T47D (cell line): ENCODE measurements at places on chromosomes 2 and 18.

GRCh38 chr2:209145941-209146681, 277.7 kb upstream of the MAP2 start:
- no peak for DNase-seq

DNA sequence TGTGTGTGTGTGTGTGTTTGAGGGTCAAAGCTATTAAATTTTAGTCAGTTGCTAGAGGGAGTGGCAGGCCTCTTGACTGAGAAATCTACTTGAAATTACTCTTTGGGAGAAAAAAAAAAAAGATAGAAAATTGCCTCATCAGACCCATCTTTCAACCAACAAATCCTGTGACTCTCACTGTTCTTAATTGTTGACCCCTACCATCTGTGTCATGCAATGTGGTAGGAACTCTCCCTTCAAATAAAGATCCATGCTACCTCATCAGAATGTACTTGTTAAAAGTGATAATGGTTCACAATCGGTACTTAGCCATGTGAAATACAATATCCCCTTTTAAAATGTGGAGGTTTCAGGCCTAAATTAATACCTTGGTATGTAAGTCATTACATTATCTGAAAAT, 670.8 kb upstream of the FANCL start:
- no peak for DNase-seq

DNA sequence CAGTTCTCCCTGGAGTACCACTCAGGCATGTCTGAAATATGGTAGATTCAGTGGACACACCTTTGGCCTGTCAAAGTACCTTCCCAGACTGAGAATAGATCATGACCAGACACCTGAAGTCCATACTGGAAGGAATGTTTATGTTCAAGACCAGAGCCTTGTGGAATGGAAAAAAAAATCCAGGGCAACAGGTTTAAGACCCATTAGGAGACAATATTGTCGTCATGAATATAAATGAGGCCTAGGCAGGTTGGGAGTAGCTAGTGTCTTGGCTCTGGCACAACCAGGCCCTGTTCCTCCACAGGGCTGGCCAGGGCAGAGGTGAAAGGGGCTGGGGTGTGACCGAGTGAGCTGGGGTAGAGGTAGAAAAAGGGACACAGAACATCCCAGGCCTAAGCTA, 13.2 kb upstream of the ATRAID start:
- no peak for DNase-seq

DNA sequence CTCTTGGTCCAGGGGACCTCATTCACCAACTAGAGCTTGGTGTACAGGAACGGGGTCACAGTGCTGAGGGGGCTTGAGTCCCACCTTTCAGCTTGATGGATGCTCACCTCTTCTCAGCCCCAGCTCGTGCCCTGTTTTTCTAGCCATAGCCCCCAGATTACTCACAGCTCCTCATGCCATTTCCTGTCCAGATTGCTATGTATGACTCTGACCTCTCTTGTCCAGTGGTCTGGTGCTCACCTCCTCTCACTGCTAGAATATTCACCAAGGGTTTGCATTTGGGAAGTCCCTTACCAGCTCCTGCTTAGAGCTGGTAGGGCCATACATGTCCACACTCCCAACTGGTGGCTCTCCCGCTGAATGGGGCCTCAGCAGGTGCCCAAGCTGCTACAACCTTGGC, 5.9 kb downstream of the LBX2 start:
- DNase-seq, result no peak

- DNase-seq, result peak; percentile 51
Measured at GRCh38 chr18:76922107-76922506, 99.8 kb downstream of the ZNF236 start.

DNA sequence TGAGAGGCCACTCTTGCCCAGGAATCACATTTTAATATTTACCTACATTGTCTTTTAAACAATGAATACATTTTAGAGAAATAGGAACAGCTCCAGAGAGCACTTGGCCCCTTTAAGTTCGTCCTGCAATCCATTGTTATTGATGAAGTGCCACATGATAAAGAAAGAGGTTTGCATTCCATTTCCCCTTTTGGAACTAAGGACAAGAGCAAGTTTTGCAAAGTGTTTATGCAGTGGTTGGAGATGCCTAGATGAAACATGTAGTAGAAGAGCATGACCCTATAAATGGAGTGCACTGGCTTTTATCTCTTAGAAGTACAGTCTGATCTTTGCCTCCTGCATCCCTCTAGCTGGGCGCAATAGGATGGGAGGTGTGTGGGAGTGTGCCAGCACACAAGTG, 118.7 kb upstream of the CNTNAP5 start:
- no peak for DNase-seq

GRCh38 chr2:68806511-68807109, 64.6 kb downstream of the BMP10 start:
- DNase-seq, result no peak

DNA sequence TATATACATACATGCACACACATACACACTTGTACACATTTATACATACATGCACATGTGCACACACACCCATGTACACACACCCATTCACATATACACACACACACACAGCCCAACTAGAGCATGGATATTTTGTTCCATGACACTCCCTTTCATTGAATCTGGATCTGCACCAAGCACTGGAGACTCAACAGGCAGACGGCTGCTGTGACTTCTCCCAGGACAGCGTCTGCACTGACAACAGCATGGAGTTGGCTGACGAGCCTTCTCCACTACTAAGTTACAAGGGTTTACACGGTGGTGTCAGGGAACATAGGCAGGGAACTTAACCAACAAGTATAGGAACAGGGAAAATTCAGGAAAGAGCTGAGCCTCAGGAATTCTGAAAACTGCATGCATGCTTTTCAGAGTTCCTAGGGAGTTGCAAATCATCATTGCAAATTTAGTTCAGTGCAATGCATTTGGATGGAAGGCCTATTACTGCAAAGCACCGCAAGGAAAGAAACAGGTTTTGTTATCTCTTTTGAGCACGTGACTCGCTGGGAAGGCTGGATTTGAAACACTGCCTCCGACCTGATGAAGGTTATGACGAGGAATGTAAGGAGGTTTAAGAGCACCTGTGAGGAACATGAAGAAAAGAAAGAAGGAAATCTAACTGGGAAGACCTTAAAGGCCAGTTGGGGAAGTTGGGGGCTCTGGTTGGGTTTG, 35.9 kb downstream of the TMEM18 start:
- no peak for DNase-seq

DNA sequence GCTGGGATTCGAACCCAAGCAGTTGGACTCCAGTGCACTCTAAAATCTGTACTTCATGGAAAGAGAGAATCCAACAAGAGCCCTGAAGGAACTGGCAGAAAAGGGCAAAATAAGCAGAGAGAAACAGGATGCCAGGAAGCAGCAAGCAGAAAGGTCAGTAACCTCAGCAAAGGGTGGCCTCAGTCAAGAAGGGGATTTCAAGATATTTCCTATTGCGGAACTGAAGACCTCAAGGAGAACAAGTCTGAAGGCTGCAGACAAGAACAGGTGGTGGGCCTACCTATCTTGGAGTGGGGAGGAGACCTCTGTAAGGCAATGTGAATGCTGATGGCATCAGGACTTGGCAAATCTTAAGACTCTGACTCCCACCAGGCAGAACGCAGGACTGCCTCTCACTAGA, 20.1 kb upstream of the MREG start:
- DNase-seq, result no peak

DNA sequence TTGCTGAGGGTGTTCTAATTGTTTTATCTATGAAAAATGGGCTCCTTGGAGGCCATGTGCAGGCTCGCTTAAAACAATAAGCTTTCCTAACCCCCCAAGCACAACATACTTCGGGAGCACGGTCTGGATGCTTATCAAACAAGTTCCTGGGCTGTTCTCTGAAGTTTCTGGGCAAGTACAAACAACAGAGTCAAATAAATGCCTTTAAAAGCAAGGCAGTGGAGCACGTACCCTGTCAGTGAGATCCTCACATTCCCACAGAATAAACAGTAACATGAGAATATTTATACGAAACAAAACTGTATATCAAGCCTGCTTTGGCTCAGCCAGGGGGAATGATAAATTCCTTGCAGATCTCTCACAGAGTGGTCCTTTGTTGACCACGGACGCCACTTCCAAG, 44.8 kb downstream of the FTCDNL1 start:
- DNase-seq, result no peak

GRCh38 chr18:959854-960253, 55.2 kb downstream of the ADCYAP1 start:
- DNase-seq, result no peak

- DNase-seq, result no peak
Measured at GRCh38 chr2:172843266-172843582, 107.6 kb downstream of the RAPGEF4 start.

GRCh38 chr2:187404431-187405110, 43.5 kb downstream of the CALCRL start:
- no peak for DNase-seq

- no peak for DNase-seq
Measured at GRCh38 chr2:42102591-42103450, 55.0 kb downstream of the PKDCC start.

GRCh38 chr2:215895330-215895729, 118.0 kb downstream of the MREG start:
- DNase-seq, result no peak

DNA sequence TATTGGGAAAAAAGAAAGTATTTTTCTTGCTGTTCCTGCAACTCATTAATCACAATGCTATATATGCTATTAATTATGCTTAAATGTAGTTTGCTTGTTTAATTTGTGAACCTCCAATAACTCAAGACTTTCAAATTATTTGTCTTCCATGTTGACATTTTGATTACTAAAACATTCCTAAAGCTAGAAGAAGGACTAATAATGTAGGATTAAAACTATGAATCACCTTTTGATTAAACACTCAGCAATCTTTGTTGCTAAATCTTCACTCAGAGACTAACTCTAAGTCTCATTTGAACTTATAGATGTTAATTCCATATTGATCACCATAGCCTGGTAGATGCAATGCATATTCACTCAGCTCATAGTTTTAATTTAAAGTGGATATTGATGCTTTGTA, 524.6 kb upstream of the ZEB2 start:
- DNase-seq, result no peak

DNA sequence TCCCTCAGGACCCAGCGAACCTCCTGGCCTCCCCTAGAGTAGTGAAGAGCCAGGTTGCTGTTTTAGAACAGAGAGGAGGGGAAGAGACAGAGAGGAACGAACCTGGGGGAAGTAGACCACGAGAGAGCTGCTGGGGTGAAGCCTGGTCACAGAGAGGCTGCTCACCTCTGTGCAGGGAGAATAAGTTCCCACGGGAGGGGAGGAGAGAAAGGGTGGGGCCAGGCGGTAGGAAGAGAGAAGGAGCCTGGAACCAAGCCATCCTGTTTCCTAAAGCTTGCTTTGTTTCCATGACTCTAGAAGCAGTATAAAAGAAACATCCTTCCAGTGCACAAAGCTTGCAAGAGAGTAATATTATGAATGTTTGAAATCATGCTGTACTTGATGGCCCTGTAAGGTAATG, 147.9 kb downstream of the MYT1L start:
- no peak for DNase-seq

DNA sequence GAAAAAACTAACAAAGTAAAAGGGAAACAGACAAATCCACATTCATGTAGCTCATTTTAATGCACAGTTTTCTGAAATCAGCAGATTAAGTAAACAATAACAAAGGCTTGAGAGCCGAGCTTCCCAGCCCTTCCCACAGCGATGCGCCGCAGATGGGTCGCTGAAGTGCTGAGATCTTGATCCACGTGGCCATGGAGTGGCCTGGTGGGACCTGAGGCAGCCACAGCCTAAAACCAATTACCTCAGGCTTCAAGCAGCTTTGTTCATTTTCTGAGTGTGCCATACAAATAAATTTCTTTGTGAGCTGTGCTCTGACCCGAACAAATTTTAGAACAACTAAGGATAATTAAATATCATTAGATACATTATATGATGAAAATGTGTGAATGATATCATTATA, 25.6 kb upstream of the CYRIA start:
- DNase-seq, result no peak

DNA sequence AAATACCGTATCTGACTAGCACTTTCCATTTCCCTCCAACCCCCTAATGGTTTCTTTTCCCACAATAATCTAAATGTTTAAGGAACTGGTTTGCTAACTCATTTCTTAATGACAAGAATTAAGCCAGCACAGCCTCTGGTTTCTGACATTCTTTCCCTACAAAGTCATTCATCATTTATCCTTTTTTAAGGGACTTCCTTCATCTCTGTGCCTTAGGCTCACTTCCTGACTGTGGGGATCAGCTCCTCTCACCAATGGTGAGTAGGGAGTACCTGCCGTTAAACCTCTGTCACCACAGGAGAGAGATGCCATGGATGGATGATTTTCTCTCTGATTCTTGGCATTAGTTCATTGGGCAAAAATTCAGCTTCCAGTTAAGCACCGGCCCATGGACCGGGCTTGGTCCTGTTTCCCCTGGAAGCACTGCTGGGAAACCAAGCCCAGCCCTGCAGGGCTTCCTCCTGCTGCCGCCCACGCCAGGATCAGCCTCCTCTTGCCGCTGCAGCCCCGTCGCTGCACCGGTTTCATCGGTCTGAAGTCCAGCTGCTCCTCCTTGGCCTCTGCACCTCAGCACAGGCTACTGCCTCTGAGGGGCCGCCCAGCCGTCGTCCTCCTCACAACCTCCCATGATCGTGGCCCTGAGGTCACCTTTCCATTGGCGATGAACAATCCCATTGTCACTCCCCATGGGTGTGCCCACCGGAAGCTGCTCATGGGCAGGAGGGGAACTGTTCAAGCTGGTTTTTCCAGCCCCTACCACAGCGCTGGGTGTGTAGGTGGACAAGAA, 64.0 kb upstream of the ZNF516 start:
- no peak for DNase-seq

DNA sequence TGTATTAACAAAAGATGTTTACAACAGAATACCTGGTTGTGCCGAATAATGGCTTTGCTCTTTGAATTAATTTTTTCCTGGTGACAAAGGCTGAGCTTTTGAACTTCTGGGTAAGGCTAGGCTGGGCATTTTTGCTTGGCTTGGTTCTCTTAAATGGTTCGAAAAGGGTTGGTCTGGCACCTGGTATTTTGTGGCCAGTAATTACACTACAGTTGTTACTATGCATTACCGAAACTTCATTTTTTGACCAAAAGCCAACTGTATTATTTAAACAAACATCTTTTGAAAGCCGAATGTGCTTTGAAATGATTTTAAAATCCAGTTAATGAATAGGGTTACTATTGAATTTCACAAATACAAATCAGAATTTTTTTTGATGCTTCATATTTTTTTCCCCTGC, 19.4 kb upstream of the NFE2L2 start:
- no peak for DNase-seq

DNA sequence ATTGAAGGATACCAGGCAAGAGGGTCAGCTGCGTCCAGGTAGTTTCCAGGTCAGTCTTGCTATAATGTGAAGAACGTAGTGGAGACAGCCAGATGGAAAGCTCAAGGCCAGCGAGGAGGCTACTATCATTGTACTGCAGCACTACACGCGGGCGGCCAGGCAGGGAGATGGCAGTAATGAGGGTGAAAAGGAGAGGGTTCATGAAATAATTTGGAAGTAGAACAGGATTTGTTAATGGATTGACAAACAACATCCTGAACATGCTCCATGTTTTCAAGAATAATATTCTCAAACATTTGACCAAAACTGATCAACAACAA, 17.1 kb downstream of the SPIRE1 start:
- no peak for DNase-seq

- no peak for DNase-seq
Measured at GRCh38 chr2:3051266-3051665, 326.4 kb downstream of the EIPR1 start.
